ENCODE measurements at places on chromosomes 11 and 22.

GRCh38 chr11:96388891-96389719 is 607 bp downstream of the CCDC82 start:
- no peak for DNase-seq

DNA sequence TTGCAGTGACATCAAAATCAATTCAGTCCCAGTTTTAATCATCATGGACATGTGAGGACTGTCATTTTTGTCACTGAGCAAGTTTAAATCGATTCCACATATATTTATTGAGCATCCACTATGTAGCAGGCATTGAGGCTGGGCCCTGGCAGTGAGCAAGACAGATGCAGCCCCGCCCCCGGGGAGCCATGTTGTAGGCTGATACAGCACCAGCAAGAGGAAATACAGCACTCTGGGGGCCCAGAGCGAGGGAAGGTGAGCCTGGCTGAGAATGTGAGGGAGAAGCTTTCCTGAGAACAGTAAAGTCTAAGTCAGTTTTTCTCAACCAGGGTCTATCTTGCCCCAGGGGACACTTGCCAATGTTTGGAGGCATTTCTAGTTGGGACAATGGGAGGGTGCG is 108.6 kb upstream of the ASPHD2 start:
- DNase-seq = no peak

GRCh38 chr22:50498322-50498890 is 9.1 kb downstream of the LMF2 start:
- peak; percentile 65 for DNase-seq

GRCh38 chr22:46775850-46776826 is 13.7 kb downstream of the TBC1D22A start:
- no peak for DNase-seq

- peak; percentile 49 for DNase-seq
Observed at GRCh38 chr11:65419772-65420481, 2.7 kb upstream of the NEAT1 start.

GRCh38 chr11:66341502-66342126 is 3.3 kb downstream of the BRMS1 start:
- DNase-seq = no peak

GRCh38 chr11:100637706-100638105 is 49.4 kb upstream of the ARHGAP42 start:
- DNase-seq = no peak

DNA sequence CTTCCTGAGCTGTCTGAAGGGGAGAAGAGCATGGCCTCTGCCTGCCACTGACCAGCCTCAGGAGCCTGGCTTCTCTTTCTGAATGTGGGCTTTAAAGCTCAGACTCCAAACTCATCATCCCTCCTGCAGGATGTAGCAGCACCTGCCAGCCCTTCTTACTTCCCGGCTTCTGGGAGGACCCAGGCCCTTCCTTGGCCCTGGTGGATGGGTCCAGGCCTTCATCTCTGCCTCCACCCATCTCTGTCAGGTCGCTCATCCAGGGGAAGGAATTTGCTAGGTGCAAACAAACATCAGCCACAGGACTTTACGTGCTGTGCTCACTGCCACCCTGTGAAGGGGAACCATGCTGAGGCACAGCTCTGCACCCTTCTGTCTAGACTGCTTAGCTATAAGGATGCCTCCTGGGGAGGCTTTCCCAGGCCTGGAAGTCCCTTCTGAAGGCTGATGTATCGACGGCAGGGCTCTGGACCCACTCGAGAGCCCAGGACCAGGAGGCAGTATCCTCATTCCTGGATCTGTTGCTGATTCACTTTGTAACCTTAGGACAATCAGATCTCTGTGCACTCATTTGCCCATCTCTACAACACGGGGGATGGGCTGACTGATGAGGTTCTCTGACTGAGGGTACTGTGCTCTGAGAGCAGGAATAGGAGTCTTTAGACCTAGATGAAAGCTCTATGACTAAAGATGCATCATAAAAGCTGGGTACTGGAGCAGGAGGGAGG is 30.9 kb downstream of the USP35 start:
- DNase-seq = no peak

Measured in NCI-H345 (cell line).